ENCODE measurements at places on chromosomes 3 and 15. TPM values are rescaled to one million over a fixed set of nuclear protein-coding genes. Genes with fewer than 3 reads are reported as not detected.

CMTM7 gene
- total RNA-seq: 46.1 TPM

NANOGP8 gene
- not detected for total RNA-seq

AADACL2 gene
- total RNA-seq: not detected

ISLR gene
- not detected for total RNA-seq

All from activated CD4-positive, alpha-beta memory T cell treated with anti-CD3 and anti-CD28 coated beads for 36 hours (primary cell).